Urothelium cell line (cell line): ENCODE measurements at places on chromosomes 7 and 10.

DNA sequence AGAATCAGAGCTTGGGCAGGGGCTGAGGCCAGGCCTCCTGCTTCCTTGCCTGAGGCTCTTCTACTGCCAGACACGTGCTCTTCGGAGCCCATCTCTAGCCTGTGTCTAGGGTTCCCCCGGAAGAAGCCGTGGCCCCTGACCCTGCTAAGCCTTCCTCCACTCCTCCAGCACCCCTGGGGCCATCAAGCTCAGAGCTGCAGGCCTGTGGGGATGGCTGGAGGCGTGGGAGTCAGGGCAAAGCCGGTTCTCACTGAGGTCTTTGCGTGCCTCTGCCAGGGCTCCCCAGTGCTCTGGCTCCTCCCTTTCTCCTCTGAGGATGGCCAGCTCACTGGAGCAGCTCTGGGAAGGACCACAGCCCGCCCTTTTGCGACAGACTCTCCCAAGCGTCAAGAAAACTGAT is 34.4 kb downstream of the GHRHR start:
- no peak for DNase-seq

- no peak for DNase-seq
Observed at GRCh38 chr7:79290841-79291497, 162.5 kb downstream of the MAGI2 start.

DNA sequence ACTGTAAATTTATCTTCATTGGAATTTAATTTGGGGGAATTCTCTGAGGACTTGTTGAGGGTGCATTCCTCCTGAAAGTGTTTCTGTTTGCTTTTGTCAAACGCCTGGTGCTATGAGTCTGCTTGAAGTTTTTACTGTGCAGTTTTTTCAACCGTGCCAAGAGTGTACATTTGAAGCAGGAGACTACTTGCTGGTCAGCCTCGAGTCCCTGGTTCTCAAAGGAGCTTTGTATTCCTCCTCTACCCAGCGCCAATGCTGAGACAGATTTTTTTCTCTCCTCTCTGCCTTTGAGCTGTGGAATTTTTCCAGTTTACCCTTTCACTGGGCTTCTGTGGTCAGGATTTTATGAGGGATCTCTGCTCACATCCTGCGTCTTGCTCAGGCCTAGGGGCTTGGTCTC is 62.1 kb downstream of the NPY start:
- peak; percentile 65 for DNase-seq

DNA sequence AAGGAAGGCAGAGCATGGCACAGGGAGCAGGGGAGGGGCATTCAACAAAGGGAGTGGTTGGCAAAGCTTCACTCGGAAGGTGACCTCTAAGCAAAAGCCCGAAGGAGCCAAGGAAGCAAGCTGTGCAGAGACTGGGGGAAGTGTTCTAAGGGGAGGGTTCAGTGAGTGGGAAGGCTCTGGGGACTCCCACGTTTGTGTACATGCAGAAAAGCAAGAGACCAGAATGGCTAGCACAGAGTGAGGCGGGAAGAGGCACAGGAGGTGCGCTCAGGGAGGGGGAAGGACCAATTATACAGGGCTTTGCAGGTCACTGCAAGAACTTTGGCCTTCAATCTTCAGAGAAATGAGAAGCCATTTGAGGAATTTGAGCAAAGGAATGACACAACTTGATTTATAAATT is 7.4 kb downstream of the ARHGAP21 start:
- DNase-seq, result no peak

DNA sequence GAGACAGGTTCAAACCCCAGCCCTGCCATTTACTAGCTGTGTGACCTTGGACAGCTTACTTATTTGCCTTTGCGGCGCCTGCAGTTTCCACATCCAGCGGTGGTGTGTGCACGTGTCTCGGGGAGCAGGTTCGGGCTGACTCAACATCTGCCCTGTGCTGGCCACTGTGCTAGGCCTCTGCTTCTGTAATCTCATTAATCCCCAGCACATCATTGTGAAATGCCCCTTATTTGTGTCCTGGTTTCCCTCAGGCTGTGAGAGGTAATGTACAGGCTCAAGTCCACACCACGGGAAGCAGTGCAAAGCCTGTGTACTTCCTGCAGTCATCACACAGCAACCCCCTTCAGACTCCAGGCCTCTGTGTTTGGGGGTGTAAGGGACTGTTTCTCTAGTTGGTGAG is 285.7 kb downstream of the RPS24 start:
- no peak for DNase-seq

GRCh38 chr10:101466016-101466912 is 112.3 kb downstream of the BTRC start:
- DNase-seq, result no peak

- DNase-seq, result no peak
Observed at GRCh38 chr10:80753612-80754011, 215.9 kb downstream of the SH2D4B start.

- no peak for DNase-seq
Observed at GRCh38 chr7:54798530-54798929, 39.5 kb upstream of the SEC61G start.

- DNase-seq, result no peak
Observed at GRCh38 chr10:128438417-128439063, 312.3 kb upstream of the MKI67 start.

- DNase-seq, result no peak
Observed at GRCh38 chr7:33554576-33554975, 350.8 kb upstream of the BMPER start.

DNA sequence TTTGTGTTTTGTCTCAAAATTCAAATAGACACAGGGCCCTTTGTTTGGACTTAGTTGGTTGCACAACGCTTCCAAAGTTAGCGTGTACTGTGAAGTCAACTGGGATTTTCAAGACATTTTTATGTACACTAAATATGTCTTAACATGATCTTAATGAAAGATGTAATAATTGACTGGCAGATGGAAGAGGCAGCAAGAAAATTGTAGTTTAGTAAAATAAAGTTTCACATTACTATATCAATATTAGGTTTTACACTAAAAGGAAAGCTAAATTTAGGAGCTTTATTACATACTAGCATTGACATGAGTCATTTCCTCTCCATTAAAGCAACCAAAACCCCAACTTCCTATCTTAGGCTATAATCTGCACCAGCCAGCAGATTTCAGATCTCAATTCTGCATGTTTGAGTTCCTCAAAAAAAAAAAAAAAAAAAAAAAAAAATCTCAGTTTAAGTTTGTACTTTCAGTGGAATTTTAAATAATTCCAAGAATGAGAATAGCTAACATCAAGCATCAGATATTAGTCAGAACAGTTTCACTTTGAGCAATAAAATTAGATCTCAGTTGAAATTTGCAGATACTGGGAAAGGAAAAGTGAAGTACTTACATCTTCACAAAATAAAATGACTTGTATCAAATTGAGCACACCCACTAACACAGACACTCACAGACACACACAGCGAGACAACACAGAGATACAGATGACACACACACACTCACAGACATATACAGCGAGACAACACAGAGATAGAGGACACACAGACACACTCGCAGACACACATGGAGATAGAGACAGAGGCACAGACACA is 346.6 kb upstream of the KLF6 start:
- peak; percentile 12 for DNase-seq

DNA sequence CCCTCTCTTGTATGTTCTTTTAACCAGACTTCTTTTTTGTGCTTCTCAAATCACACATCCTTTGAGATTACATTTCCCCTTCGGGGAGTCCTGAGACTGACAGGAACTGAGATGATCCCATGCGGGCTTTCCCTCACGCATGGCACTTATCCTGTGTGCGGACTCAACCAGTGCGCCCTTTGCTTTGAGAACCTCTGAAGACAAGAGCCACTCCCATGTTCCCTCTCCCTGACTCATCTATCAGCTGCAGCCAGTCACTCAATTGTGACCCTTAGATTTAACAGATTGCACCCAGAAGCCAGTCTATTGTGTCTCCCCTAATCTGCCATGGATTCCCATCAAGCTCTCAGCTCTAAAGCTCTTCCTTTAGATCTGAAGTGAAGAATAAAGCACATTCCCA is 353.9 kb upstream of the MEOX2 start:
- DNase-seq, result no peak

DNA sequence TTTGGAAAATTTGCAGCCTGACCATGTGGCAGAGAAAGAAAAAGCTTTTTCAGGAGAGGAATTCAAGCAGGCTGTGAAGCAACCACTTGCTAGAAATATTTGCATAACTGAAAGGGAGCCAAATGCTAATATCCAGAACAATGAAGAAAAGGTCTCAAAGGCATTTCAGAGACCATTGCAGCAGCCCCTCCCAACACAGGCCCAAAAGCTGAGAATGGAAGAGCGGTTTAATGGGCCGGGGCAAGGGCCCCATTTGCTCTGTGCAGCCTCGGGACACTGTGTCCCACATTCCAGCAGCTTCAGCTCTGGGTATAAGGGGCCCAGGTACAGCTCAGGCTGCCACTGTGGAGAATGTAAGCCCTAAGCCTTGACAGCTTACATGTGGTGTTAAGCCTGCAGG is 918.1 kb upstream of the POT1 start:
- DNase-seq, result no peak

DNA sequence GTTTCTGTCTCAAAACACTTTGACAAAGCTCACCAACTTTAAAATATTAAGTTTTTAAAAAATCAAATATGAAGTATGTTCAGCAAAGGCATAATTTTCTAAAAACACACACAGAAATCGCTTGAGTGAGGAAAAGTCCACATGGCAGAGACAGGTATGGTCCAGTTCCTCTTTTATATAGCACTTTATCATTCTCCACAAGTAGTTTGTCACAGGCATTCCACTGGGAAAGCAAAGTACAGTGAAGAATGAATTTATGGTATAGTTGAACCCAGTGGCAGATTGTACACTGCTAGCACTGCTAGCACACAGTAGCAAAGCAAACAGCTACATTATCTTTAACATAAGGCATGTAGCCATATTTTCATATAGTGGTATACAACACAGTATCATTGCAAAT is 102.3 kb downstream of the HECTD2 start:
- no peak for DNase-seq

- no peak for DNase-seq
Observed at GRCh38 chr10:120819366-120819765, 31.8 kb upstream of the WDR11 start.

- peak; percentile 55 for DNase-seq
Observed at GRCh38 chr7:107995184-107996071, 7.5 kb downstream of the LAMB1 start.

- DNase-seq, result no peak
Observed at GRCh38 chr7:150631084-150631826, 930 bp downstream of the GIMAP6 start.

DNA sequence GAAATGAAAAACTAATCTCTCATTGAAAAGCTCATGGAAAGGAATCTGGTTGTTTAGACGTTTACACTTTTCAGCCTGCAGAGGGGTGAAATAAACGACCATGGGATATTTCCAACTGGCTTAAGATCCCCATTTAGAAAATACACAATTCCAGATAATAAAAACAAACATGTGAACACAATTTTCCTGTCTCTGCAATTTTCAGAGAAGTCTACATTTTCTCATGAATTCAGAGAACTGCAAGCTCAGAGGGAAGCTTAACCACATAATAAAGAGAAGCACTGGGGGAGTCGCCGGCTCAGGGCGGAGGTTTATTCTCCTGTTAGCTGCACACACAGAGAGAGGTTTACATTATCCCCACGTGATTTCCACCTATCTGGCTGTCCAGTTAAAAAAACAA is 215.2 kb downstream of the FANK1 start:
- no peak for DNase-seq

GRCh38 chr7:30469303-30469702 is 9.3 kb downstream of the NOD1 start:
- peak; percentile 91 for DNase-seq

DNA sequence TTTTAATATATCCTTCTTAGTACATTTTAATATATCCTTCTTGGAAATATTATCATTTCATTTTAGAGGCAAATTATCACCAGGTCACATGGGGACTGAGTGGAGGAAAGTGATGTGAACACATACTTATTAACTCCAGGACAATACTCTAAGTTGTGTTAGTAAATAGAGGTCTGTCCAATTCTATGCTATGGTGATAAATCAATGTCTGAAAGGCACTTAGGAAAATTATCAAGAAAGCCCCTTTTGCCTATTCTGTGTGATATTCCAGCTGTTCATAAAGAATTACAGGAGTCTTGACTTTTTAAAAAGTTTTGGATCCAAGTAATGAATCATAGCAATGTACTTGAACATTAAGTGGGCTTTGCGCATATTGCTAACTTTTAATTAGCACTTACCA is 88.5 kb downstream of the THSD7A start:
- DNase-seq, result no peak

GRCh38 chr7:25615003-25615402 is 386.7 kb upstream of the NPVF start:
- DNase-seq, result no peak
